ENCODE measurements at places on chromosomes 5 and 9.
A peak's percentile ranks its signal among the peaks of the same experiment; 100 is the strongest.

DNA sequence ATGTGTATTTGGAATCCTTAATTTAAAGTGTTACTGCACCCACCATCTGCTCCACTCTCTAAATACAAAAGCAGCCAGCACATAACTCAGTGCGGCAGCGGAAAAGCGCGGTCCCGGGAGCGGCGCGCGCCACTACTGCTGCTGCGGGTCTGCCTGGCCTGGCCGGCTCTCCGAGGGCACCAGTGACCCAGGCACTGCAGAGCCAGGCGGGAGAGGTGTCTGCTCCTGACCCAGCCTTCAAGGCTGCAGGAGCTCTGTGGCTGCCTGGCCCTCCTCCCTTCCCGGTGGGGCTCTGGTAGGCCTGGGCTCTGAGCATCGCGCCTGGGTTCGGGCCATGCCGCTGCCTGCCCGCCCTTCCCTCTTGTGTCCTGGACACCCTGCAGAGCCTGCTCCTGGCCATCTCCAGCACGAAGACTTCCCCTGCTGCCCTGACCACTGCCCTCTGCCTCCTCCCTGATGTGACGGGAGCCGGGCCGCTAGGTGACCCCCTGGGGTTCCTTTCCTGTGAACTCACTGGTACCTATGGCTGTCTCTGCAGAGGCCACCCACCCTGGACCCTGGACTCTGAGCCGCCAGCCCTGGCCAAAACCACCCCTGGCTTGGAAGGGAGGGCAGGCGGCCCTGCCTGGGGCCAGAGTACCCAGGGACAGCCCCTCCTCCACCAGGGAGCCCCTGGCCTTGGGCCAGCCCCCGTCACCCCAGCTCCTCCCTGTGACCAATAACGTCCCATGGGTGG lies 32.8 kb upstream of the UBAC1 start:
- DNase-seq: no peak

DNA sequence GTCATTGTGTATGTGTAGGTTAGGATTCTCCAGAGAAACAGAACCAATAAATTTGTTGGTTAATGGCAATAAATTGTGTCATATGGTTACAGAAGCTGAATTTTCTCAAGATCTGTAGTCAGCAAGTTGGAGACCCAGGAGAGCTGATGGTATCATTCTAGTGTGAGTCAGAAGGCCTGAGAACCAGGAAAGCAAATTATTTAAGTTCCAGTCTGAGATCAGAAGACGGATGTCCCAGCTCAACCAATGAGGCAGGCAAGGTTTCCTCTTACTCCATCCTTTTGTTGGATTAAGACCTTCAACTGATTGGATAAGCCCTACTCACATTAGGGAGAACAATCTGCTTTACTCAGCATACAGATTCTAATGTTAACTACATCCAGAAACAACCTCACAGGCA lies 656.3 kb downstream of the ANXA1 start:
- no peak for DNase-seq

- no peak for DNase-seq
These were observed 280.9 kb upstream of the CYLC2 start for GRCh38 chr9:102714184-102714583.

GRCh38 chr5:71663191-71663969 lies 55.7 kb upstream of the CARTPT start:
- no peak for DNase-seq

GRCh38 chr9:134688661-134689320 lies 47.2 kb downstream of the COL5A1 start:
- DNase-seq: no peak

DNA sequence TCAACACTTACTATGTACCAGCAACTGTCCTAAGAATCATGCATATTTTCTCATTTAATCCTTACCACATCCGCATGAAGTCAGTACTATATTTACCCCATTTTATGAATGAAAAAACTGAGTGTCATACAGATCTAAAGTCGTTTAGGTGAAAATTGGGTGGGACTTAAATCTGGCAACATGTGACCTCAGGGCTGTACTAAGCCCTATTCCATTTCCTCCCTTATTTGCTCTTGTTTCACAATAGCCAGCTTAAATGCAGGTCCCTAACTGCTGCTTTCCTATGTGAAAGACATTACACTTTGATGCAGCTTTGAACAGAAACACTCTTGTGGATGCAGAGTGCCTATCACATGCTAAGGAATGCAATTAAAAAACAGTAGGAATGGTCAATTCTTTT lies 2.5 kb upstream of the RAB14 start:
- no peak for DNase-seq

DNA sequence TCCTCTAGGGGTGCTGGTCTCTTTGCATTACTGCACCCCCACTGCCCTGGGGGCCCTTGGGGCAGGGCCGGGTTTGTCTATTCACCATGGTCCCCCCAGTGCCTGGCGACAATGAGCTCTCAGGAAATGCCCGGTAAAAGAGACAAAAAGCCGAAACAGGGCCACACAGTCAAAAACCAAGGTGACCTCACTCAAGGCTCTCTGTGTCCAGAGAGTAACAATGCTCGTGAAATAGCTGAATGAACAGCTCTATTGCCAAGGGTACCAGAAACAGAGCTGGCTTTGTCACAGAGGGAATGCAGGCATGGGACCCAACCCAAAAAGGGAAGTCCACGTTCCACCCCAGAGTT lies 16.0 kb downstream of the SH3PXD2B start:
- no peak for DNase-seq

DNA sequence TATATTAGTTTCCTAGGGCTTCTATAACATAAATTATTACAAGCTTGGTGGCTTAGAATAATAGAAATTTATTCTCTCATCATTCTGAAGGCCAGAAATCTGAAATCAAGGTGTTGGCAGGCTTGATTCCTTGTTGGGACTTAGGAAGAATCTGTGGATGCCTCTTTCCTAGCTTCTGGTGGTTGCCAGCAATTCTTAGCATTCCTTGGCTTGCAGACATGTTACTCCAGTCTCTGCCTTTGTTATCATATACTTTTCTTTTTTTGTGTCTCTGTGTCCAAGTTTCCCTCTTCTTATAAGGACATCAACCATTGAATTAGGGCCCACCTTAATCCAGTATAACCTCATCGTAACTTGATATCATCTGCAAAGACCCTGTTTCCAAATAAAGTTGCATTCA lies 31.4 kb downstream of the CTNNA1 start:
- DNase-seq: no peak

GRCh38 chr9:93634311-93635185 lies 58.2 kb downstream of the PHF2 start:
- no peak for DNase-seq

- DNase-seq: no peak
These were observed 35.9 kb upstream of the NANS start for GRCh38 chr9:98020476-98021145.

DNA sequence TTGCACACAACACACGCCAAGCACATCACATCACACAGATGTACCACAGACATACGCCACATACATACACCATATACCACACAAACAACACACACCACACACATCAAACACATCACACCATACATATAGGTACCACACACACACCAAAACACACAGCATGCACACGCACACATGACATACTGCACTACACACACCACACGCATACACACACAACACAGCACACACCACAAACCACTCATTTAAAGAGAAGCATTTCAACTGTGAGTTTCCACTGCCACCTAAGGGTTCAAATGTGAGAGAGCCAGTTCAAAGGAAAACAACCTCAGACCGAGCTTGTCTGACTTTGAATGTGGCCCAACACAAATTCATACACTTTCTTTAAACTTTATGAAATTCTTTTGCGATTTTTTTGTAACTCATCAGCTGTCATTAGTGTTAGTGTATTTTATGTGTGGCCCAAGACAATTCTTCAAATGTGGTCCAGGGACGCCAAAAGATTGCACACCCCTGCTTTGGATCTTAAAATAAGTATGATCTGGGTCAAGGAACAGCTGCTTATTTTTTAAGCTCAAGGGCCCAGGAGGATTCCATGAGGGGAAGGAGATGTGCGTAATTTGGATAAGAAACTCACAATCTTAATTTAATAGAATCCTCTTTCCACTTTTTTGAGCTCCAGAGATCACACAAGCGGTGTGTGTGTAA lies 494.6 kb downstream of the GADD45G start:
- peak; percentile 45 for DNase-seq

DNA sequence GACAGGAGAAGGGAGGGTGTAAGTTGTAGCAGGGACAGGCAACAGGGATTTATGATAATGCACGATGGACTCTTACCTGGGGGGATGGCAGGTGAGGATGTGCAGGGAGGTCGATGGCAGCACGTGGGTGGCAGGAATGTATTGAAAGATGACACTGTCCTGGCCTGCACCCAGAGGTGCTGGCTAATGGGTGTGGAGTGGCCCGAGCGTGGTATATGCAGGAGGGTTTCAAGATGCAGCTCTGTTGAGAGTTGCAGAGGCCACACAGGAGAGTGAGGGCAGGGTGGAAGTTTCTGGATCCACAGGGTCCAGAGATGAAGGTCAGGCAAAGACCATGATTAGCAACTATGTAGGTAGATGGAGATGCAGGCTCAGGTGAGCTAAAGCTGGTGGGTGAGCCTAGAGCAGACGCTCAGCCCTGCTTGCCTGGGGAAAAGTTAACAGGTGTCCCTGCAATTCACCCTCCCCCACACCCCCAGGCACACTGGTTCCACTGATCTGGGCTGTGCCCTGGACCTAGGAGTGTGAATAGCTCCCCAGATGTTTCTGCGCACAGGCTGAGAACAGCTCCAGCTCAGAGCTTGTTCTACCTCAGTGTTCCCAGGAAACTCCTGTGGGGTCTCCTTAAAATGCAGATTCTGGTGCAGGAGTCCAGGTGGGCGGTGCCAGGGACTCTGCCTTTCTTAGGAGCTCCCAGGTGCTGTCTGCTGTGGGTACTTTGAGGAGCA lies 21.5 kb upstream of the S1PR3 start:
- DNase-seq: no peak

GRCh38 chr5:112692472-112692871 lies 45.2 kb upstream of the APC start:
- DNase-seq: no peak

- DNase-seq: peak; percentile 94
These were observed 49.8 kb downstream of the MAP1B start for GRCh38 chr5:72156946-72157624.

DNA sequence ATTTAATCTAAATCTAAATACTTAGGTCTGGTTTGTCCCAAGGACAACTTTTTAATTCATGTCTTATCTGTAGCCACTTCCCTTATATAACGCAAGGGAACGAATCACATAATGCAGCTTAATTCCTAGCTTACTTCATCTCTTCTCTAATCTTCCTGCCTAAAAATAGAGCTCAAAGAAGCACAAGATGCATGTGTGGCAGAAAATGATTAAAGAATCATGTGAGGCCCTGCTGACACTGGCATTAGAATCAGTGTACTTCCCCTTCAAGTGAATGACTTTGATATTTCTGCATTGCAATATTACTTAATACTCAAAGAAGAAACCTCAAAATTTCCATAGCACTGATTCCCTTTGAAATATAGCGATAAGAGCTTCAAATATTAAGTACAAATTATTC lies 317.9 kb upstream of the FTMT start:
- no peak for DNase-seq

DNA sequence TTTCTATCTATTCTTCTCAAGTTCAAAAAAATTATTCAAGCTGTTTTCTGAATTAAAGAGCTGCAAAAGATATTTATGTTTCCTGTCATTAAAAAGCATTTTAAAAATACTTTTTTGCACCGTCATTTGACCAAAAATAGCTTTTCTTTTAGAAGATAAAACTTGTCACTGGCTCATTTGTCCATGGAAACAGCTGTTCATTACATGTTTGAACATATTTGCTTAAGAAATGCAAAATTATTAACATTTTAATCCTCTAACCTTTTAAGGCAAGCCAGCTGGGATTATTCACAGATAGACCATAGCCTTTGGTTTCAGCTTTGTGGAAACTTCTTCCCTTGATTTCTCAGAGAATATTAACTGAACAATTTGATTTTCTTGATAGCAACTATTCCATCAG lies 393.9 kb downstream of the TUSC1 start:
- no peak for DNase-seq

DNA sequence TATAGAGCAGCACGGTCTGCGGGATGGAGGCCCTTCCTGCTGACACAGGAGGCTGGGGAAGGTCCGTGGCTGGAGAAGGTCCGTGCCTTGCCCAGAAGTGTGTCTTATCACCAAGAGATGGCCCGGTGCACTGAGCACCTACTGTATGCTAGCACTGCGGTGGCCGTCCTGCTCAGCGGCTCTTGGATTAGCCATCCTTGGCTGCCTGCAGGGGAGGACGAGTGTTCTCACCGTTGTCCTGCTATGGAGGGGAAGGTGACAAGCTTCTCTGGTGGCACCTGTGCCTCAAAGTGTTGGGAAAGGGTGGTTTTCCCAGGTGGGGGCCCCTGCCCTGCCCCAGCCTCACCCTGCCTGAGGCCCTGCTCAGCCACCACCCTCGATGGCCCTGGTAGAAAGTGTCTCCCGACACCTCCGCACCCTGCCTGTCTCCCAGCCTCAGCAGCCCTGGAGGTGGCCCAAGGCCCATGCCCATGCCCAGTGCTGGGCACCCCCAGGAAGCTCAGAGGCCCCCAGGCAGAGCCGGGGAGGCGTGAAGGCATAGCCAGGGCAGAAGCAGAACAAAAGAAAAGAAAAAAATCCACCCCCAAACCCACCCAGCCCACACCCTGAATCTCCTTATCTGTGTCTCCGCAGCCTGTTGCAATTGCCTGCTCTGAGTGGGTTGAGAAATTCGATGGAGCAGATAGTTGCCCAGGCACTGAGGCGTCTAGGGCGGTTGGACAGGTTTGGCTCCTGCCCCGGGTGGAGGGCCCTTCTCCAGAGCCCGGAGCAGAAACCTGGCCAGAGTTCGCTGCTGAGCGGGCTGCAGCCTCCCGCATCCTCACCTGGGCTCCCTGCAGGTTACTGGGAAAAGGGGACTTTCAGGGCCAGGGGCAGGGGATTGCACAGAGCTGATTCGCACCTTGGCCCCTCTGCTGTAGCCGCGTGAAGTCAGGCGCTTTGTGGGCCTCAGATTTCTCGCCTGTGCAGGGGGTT lies 30.5 kb downstream of the RXRA start:
- DNase-seq: no peak

GRCh38 chr9:136740971-136741882 lies 1.5 kb downstream of the LCN10 start:
- DNase-seq: no peak

DNA sequence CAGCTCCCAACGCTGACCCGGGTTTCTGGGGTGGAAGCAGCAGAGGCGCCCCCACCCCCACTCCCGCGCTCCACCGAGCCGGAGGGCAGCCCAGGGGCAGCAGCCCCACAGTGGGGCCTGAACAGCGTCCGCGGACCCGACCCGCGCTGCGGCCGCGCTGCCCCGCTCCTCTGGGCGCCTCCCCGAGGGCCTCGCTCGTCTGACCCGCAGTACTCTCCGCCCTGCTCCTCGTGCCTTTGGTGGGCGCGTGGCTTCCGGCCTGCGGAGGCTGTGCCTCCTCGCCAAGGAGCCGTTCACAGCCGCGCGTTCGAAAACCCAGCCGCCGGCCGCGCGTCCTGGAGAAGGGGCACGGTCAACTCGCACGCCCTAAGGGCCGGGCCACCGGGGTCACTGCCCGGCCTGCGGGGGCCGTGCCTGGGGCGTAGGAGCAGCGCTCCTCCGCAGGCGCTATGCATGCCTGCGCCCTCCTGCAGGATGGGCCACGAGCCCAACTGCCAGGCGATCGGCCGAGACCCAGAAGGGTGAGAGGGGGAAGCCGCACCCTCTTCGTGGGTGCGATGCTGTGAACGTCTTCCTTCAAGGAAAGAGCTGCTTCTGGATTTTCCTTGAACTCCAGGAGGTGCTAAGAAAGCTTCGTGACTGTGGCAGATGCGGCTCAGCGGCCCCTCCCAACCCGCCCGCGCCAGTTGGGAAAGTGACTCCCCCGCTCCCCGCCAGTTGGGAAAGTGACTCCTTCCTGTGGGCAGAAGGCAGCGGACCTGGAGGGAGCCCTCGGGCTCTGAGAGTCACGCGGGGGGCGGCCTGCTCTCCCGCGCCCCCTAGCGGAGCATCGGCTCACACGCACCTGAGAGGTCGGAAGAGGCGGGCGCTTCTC lies 82.7 kb downstream of the HSD17B3 start:
- no peak for DNase-seq

GRCh38 chr5:5481206-5481605 lies 58.7 kb downstream of the ICE1 start:
- no peak for DNase-seq
